ENCODE measurements at places on chromosomes 2 and 18.

- no peak for DNase-seq
Observed at GRCh38 chr2:158714420-158714819, 80.7 kb upstream of the DAPL1 start.

DNA sequence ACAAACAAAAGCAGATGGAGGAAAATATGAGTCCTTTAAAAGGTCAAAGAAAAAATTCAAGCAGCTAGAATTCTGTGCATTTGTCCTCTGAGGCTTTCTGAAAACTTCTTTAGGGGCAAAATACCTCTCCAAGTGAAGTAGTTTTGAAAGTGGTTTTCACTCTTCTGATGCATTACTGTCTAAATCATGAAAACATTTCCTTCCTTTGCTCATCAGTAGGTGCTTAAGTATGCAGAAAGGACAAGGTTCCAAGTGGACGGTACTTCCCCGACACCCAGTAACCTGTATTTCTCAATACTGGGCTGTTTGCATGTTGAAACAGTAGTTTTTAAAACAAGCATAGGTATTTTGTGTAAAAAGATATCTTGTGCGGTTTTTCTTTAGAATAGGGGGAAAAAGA is 189.1 kb upstream of the ERBB4 start:
- DNase-seq, result no peak

- peak; percentile 87 for DNase-seq
Observed at GRCh38 chr2:64260817-64261216, 116.6 kb upstream of the PELI1 start.

- DNase-seq, result no peak
Observed at GRCh38 chr2:217277646-217278398, 418.0 kb upstream of the TNP1 start.

GRCh38 chr2:69067026-69067630 is 54.1 kb downstream of the ANTXR1 start:
- no peak for DNase-seq

- DNase-seq, result peak; percentile 12
Observed at GRCh38 chr2:175580652-175581051, 399.1 kb upstream of the ATP5MC3 start.

DNA sequence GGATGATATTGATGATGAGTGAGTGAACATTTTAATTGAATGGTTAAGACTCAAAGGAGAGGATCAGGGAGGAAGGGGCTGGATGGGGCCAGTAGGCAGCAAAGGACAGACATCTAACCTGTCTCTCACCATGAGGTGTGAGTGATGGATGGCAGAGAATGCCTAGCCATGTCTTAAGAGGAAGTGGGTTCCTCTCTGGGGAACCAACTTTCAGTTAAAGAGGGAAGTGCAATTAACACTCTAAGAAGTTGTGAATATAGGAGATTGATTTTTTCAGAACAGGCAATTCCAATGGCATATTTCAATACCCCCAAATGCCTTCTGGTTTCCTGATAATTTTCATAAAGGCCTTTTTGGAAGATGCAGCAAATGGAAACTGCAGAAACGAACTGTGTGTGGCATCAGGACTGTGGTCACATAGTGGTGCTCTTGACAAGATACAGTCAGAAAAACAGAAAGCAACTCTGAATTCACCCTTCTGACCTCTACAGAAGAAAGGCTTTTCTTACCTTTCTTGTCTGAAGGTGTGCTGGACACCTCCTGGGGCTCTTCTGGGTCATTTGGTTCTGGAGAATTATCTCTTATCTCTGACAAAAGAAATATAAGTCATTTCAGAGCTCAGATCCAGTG is 10.2 kb downstream of the SP110 start:
- peak; percentile 45 for DNase-seq

GRCh38 chr2:197786010-197786877 is 1.1 kb upstream of the BOLL start:
- DNase-seq, result no peak

DNA sequence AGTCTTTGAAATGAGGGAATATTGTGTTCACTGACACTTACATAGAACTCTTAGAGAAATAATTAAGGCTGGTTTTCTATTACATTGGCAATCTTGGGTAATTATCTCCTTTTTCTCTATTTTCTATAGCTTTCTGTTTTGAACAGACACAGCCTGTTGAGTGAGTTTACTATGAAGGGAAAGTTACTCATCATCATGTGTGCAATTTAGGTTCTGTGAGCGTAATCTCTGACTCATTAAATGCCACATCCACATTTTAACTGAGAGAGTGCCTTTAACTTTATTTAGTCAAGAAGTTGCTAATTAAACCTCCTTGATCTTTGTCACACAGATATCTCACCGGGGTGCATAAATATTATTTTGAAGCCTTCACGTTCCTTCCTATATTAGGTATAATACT is 174.0 kb upstream of the SLC8A1 start:
- peak; percentile 83 for DNase-seq

- DNase-seq, result no peak
Observed at GRCh38 chr18:8584798-8585197, 24.4 kb upstream of the RAB12 start.

- no peak for DNase-seq
Observed at GRCh38 chr18:65227970-65228369, 522.8 kb upstream of the CDH7 start.

DNA sequence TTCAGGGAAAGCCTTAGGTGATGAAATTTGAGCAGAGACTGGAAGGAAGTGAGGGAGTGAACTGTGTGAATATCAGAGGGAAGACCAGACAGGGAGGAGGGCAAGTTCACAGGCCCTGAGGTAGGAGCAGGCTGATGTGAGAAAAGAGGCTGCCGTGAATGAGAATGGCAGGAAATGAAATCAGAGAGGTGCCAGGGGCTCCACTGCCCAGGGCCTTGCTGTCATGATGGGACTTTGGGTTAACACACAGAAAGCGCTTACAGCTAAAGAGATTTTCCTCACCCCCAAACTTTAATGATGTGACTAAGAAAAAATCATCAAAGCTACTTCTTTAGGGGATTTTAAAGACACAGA is 53.8 kb downstream of the MARCHF4 start:
- no peak for DNase-seq

DNA sequence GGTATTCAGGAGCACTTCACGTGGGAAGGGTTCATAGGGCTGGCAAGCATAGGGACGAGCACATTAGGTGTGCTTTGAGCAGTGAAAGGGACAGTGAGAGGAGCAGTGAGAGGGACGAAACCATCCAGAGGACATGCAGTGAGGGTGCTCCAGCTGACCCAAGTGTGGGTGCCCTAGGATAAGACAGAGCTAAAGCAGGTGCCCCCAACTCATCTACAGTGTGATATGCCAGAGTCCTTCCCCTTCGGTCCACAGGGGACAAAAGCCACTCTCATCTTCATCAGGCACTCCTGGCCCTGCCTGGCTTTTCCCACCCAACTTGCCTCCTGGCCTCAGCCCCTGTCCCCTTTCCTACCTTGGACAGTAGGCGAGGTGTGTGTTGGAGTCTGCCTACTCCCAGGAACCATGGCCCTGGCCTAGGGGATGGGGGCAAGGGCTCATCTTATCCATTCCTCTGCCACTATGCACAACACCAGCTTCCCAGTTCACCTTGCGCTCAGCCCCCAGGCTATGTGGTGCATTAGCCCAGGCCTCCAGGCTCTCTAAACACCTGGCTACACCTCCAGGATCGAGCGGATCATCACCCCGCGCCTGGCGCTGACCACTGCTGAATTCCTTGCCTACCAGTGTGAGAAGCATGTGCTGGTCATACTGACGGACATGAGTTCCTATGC is 16.1 kb upstream of the ANKRD53 start:
- no peak for DNase-seq

DNA sequence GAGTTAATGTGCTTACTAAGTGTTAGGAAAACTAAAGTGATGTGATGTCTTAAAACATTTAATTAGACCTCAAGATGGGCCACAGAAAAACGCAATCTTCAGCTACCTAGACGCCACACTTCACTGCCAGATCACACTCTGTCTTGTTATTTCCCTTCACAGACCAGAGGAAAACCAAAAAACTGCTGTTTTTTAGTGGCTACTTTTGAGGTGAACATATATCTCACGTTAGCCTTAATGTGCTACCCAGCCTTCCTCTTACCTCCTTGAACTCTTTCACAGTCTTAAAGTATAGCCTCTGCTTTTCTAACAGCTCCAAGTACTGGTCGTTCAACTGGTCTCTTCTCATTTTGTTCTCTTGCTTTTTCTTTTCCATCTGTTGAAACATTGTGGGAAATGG is 83.1 kb downstream of the CCDC93 start:
- no peak for DNase-seq

DNA sequence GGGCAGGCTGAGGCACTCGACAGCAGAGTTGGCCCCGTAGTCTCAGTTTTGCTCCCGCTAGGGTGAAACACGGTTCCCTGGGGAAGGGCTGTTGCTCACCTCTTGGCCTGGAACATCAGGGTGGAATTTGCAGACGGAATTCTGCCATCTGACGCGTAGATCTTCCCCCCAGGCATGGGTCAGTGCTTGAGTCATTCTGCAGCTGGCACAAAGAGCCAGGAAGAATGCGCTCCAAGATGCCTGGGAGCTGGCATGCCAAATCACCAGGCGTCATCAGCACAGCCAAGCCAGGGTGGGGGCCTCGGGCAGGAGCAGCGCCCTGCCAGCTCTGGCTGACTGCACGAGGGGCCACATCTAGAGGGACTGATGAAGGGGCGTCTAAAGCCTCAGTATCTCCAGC is 42.7 kb downstream of the ODC1 start:
- no peak for DNase-seq

GRCh38 chr2:170365686-170366085 is 187.7 kb downstream of the MYO3B start:
- DNase-seq, result no peak

- DNase-seq, result no peak
Observed at GRCh38 chr18:64017870-64018269, 48.0 kb downstream of the SERPINB8 start.

DNA sequence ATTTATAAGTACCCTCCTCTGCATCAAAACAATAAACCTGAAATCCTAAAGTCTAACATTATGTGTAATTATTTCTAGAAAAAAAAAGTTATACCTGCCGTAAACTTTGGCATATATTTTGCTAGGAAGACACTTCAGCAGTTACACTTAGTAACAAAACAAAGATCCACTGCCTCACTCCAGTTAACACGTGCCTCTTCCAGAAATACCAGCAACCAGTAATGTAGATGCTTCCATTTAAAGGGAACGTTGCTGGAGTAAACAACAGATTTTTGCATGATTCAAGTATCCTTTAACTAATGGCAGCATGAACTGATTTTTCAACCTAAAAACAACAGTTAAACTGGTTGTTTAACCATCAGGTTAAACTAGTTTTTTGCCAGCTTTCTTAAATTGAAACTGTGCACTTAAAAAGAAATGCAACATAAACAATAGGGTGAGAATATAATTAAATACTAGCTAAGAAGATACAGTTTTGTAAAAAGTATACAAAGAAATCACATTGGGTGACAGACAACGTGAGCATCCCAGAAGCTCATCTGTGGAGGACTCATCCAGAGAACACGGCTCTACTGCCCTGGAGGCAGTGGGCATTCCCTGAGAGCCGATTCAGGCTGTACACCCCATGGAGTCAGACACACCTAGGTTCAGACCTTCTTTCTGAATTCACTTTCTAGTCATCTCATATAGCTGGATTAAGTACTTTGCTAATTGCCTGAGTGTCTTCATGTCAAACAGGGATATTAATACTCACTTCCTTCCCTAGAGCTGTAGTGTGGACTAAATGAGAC is 22.3 kb downstream of the MGAT4A start:
- no peak for DNase-seq

- no peak for DNase-seq
Observed at GRCh38 chr2:62672601-62673000, 32.9 kb upstream of the EHBP1 start.

GRCh38 chr2:74715880-74716279 is 61.8 kb downstream of the SEMA4F start:
- no peak for DNase-seq

GRCh38 chr18:37489011-37489410 is 76.6 kb downstream of the CELF4 start:
- no peak for DNase-seq

DNA sequence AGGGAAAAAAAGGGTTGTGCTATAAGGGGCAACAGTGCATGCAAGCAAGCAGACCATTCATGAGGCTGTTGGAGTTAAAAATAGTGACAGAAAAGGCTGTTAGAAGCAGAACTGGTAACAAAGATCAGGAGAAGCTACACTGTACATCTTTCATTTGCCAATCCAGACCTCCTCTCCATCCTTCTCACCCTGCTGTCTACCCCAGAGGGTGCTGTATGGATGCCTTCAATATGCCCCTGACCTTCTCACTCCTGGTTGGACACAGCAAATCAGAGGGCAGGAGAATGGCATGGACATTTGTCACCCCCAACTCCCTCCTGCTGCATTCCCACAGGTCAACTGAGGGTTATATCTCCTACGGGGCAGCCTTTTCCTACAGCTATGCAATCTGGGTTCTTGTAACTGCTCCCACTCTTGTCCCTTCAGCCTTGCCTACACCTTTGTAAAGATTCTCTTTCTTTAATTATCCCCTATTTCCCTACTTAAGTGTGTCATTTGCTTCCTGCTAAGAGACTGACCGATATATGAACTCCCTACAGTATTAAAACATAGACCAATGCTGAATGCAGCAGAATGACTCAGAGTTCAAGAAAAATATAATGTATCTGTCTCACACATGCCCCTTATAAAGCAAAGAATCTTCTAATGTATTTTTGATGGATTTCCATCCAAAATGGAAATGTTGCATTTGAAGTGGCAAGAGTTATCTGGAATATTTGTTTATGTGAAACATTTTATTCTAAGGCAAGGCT is 169.2 kb upstream of the NCKAP5 start:
- DNase-seq, result no peak

- no peak for DNase-seq
Observed at GRCh38 chr2:61419129-61419528, 51.8 kb downstream of the USP34 start.

DNA sequence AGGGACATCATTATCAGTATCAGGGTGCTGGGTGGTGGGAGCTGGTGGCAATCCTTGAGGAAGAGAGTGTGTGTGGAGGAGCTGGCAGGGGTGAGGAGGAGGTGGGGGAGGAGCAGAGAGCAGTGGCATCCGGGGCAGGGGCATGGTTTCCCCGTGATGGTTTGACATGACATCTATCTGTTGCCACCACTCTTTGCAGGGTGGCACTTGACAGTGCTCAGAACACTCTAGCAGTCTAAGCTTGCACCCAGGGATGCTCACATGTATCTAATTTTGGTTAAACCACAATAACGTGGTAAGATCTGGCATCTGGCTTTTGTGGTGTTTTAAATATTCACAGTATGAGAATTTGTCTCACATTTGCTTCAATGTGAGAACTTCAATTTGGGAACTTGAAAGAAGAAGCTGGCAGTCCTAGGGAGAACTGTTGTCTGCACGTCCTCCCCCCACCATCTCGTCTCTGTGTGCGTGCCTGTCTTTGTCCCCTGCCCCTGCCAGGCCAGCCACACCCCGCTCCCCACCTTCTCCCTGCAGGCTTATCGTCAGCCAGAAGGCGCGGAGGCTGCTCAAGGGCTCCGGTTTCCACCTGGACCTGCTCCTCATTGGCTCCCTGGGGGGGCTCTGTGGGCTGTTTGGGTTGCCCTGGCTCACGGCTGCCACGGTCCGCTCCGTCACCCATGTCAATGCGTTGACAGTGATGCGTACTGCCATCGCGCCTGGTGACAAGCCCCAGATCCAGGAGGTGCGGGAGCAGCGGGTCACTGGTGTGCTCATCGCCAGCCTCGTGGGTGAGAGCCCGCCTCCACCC is 11.7 kb downstream of the SLC4A3 start:
- DNase-seq, result peak; percentile 3

GRCh38 chr2:129006135-129006886 is 687.6 kb upstream of the HS6ST1 start:
- DNase-seq, result no peak

- no peak for DNase-seq
Observed at GRCh38 chr2:181646415-181646987, 10.4 kb downstream of the CERKL start.

Measured in inflammatory macrophage (primary cell).